Stimulated activated CD8-positive, alpha-beta memory T cell treated with anti-CD3 and anti-CD28 coated beads, Interleukin-7, amount 100 ng/mL, for 24 hours (primary cell): ENCODE measurements at places on chromosomes 4 and X.

GRCh38 chrX:107741404-107741790 lies 34.2 kb downstream of the TSC22D3 start:
- DNase-seq = no peak

DNA sequence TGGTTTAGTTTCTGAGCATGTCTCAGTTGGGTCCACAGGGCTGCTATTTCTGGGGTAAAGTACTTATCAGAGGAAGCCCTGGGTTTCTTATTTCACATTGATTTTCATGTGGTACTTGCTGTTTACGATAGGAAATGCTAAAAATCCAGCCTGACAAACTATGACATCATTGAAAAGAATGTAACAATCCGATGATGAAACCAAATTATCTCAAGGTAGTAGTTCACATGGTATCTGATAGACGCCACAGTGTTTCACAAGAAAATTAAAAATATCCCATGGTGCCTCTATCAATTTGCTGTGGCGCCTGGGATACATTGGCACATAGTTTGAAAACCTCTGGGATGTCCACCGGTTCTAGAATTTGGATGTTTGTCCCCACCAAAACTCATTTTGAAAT lies 418.9 kb upstream of the RPS6KA3 start:
- DNase-seq = no peak

DNA sequence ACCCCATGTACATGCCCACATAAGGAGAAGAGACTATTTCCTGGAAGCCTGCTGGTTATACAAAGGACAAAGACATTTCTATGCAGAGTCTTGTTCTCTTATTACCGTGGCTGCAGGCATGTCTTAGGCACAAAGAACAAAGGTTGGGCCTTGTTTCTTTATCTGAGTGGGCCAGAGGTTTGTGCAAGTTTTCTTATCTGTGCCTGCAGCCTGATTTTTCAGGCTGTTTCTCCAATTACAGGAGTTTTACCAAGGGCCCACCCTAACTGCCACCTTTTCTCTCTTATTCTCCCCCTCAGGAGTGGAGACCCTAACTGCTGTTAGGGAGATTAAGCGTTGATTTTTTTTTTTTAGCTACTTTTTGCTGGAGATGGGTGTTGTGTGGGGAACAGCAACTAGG lies 3.5 kb downstream of the TENT5D start:
- no peak for DNase-seq

DNA sequence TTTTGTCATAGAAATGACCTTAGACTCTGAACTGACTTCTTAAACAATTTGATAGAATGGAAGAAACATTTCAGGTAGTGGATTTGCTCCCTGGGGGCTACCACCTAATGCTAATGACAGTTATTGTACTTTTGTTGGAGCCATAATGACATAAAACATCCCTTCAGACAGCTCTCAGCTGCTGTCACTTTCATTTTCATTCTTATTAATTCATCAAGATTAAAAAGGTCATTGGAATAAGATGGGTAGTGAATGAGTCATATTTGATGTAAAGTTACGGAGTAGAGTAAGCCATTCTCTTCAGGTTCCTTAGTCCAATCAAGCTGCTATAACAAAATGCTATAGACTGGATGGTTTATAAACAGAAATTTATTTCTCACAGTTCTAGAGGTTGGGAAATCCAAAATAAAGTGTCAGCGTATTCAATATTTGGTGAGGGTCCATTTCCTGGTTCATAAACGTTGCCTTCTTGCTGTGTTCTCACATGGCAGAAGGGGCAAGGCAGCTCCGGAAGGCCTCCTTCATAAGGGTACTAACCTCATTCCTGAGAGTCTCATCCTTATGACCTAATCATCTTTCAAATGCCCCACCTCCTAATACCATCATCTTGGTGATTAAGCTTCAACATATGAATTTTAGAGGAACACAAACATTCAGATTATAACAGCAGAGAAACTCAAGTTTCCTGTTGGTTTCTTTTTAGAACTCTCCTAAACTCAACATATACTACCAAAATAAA lies 268.5 kb downstream of the ARAP2 start:
- no peak for DNase-seq

DNA sequence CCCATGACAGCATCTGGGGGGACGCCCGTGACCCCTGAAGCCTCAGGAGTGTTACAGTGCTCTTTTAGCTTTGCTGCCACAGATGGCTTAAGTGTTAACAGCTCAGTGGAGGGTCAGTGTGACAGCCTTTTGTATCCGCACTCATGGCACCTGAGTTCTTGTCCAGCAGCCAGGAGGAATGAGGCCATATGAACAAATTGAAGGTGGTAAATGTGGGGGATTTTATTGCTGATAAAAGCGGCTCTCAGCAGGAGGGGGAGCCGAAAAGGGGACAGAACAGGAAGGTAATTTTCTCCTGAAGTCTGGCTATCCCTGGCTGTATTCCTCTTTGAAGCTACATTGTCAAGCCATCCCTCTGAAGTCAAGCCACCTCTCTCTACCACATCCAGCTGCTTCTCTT lies 441.0 kb downstream of the RAPGEF2 start:
- DNase-seq = no peak

DNA sequence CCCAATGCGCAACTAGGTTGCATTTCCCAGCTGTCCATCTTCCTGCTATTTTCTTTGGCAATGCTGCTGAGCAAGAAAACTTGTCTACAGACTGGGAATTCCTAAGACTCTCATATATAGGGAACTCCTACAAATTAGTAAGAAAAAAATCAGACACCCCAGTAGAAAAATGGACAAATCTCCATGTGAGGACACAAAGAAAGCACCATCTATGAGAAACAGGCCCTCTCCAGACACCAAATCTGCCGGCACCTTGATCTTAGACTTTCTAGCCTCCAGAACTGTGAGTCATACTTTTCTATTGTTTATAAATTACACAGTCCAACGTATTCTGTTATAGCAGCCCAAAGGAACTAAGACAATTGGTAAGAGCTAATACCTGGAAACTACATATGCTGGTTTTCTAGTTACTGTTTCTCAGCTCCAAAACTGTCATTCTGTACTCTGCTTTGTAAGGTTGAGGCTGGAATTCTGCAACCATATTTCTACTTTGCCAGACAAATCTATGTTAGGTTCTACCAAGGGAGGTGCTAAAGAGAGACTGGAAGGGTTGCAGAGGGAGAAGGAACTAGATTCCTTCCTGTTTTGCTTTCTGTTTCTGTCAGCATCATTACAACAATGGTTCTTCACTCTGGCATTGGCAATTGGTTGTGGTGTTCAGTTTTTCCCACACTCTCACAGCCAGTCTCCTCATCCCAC lies 35.7 kb upstream of the FAM241A start:
- DNase-seq = no peak

- no peak for DNase-seq
Observed at GRCh38 chrX:133513123-133513522, 97.8 kb upstream of the GPC4 start.

GRCh38 chr4:27057662-27058061 lies 197.0 kb downstream of the STIM2 start:
- DNase-seq = no peak

GRCh38 chr4:183200453-183200852 lies 101.4 kb downstream of the WWC2 start:
- DNase-seq = no peak

DNA sequence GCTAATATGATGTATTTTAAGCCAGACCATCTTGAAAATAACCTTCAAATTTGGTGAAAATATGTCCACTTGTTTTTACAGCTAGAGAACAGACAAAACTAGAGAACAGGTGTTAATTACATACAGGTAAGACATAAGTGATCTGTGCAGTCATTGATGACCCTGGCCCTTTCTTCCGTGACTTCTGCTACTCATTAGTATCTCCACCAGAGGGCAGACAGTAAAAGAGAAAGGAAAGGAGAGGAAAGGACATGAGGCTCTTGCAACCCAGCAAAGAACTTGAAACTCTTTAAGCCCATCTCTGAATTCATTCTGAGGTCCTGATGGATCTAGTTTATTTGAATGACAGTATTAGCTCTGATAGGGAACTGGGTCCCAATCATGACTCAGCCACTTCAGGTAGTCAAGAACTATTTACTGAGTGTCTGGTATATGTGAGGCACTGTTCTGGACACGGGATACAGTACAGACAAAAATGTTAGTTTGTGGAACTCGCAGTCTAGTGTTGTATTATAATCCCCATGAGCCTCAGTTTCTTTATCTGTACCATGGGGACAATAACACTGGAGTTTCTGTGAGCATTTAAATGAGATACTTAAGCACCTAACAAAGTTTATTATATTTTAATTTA lies 121.0 kb upstream of the TEX13D start:
- DNase-seq = no peak

GRCh38 chrX:39174772-39175417 lies 373.6 kb downstream of the MID1IP1 start:
- no peak for DNase-seq

DNA sequence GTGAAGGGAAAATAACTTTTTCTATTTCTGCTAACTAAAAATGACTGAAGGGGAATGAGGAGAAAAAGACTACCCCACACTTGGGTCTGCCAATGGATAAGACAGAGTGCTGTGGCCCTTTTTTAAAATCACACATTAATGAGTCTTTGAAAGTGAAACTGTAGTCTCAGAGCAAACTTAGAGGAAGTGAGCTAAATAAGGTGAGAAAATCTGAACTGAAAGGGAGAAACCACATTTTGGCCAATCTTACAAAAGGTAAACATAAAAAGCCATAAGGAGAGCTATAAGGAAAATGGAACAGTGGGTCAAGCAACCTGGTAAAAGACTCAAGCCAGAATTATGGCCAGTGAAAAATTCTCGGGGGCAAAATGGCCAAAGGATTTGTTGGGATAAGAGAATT lies 755.1 kb upstream of the IGFBP7 start:
- no peak for DNase-seq

GRCh38 chr4:101175896-101176676 lies 171.2 kb downstream of the PPP3CA start:
- no peak for DNase-seq

GRCh38 chrX:2474280-2474962 lies 26.4 kb downstream of the DHRSX start:
- DNase-seq = no peak

GRCh38 chrX:20499763-20500162 lies 233.1 kb upstream of the RPS6KA3 start:
- DNase-seq = no peak
